ENCODE measurements at places on chromosomes 3 and 15.

- peak; percentile 13 for DNase-seq
Observed at GRCh38 chr3:15797642-15798303, at the start of gene ANKRD28. ANKRD28 (minus strand) TSS chr3:15797979; CDS start chr3:15796521, 1,458 bp downstream.

DNA sequence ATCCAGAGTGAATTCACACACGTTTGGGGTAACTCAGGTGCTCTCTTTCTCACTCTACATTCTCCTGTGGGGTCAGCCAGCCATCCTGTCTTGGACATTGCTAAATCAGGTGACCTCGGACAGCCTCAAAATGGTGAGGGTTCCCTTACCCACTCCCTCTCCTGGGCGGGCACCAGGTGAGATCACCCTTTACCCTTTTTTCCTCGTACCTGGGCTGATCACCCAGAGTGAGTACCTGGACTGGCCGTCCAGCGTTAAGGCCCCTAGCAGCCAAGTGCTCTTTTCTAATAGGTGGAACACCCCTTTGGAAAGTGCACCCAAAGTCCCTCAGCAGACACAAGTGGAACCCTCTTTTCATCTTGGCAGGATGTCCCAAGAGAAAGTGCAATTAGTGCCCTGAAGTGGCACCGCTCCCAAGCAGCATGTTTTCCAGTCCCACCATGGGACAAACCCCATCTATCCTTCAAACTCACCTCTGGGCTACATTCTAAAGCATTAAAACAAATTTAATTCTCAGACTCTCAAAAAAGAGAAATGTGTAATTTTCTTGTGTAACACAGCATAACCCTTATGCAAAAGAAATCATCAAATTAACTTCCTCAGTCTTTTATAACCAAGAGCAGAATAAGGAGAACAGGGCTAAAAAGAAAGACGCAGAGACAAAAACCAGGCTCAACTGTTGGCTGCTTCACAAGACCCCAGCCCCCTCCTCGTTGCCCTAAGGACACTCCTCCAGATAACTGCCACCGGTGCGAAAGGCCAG is 20.7 kb downstream of the TRANK1 start:
- no peak for DNase-seq

- DNase-seq: no peak
Observed at GRCh38 chr3:138062626-138063025, 52.7 kb downstream of the CLDN18 start.

GRCh38 chr3:67630666-67631362 is 23.6 kb downstream of the SUCLG2 start:
- DNase-seq: no peak

GRCh38 chr3:192850451-192850981 is 67.1 kb downstream of the MB21D2 start:
- DNase-seq: no peak

DNA sequence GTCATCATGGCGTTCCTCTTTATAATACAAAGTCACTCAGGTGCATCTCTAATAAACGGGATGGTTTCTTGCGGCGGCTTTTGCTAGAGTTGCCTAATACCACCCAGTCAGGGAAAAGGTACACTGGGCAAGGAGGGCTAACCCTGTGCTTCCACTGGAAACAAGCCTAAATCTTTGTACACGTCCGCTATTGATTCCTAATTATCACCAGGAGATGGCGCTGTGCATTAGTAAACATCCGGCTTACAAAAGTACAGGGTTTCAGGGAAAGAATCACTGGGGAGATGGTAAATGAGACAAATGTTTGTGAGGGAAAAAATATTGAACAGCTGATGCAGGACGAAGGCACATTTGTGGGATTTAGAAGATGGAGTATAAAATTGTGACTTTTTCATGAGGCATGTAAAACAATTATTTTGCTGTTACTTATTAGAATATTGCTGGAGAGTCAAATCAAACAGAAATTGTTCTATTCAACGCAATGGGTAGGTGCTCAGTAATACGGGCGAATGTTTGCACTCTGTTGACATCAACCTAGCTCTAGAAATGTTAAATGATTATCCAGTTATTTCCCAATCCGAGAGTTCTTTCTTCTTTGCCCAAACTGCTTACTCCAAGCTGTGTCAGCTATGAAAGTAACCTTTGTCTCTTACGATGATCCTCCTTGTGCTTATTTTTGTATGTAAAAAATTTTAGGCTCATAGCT is 50.6 kb downstream of the GMNC start:
- peak; percentile 24 for DNase-seq

DNA sequence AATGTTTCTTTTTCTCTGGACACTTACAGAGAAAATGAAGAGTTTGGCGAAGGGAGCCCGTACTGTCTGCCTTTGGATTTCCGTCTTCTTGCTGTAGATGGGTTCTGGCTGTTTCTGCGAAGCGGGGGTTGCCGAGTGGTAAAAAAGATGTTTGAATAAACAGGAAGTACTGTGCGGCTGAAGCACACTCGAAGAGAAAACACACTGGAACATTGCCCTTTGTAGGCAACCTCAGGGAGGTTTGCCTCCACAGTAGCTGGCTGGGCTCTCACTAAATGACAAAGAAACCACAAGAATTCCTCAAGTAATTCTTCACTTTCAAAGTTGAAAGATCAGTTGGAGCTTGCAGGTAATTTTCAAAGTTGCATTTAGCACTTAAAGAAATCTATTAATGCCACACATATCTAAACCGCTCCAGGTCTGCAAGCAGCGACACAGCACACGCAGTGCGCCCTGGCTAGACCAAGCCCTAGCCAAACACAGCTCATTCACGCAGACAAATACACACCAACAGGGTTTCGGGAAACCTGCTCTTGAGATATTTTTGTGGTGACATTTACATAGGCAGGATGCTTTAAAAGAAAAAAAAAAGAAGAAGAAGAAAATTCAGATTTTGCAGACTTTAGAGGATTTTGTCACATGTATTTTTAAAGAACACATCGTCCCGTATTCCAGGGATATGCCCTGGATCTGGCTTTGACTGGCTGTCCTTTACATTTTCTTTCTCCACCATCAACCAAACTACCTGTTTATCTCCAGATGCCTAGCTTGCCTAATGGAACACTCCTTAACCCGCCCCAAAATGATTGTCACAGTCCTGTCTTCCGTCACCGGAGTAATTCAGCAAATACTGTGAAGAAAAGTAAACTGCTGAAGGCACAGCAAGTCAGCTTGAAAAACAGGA is 452.8 kb downstream of the FOXP1 start:
- peak; percentile 65 for DNase-seq

DNA sequence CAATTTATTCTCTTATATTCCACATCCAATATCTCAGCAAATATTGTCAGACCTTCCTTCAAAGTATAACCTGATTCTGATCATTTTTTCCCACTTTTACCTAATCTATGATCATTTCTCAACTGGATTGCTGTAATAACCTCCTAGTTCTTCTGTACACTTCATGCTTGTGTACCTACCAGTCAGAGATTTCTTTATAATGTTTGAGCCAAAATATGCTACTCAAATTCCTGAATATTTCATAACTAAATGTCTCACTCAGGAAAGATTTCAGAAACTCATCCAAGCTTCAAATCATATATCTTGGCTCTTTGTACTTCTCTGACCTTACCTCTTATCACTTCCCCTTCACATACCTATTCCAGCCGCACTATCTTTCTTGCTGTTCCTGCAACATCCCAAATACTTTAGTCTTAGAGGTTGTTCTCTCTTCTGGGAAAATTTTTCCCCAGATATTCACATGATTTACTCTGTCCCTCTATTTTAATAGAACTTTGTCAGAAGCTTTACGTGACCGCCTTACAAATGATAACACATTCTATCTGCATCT is 20.0 kb downstream of the BCHE start:
- DNase-seq: no peak

DNA sequence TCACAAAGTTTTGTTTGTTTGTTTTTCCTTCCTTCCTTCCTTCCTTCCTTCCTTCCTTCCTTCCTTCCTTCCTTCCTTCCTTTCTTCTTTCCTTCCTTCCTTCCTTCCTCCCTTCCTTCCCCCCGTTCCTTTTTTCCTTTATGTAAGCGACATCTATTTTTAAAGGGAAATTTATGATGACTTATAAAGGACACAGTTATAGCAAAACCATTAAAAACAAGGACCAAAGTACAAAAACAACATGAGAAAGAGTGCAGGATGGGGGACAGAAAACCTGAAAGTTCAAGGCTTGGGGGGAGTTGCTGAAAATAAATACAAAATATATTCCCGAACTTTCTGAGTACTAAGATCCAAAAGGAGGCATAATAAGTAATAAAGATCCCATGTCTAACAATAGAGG is 1.8 kb downstream of the ADGRG7 start:
- DNase-seq: no peak

GRCh38 chr15:51842852-51843737 is 13.6 kb downstream of the TMOD3 start:
- DNase-seq: no peak

DNA sequence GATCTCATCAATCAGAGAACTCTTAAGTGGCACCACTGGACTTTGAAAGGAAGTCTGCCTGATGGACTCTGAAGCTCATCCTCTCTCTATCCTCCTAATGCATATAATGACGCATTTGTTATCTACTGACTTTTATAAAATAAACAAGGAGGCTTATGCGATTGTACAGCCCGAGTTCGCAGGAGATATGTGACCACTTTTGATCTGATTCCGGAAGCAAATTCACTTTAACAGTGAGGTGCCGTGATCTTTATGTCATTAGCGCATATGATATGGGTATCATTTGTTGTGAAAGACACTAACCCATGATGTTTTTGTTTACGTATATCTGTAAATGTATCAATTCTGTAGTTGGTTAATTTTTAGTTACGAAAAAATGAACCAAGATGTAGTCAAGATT is 427 bp upstream of the RNF111 start:
- DNase-seq: no peak

DNA sequence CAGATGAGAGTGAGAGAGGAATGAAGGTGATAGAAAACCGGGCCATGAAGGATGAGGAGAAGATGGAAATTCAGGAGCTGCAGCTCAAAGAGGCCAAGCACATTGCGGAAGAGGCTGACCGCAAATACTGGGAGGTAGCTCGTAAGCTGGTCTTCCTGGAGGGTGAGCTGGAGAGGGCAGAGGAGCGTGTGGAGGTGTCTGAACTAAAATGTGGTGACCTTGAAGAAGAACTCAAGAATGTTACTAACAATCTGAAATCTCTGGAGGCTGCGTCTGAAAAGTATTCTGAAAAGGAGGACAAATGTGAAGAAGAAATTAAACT is 88.9 kb downstream of the EOMES start:
- DNase-seq: no peak

- DNase-seq: no peak
Observed at GRCh38 chr15:90497376-90497775, 32.3 kb upstream of the CRTC3 start.

DNA sequence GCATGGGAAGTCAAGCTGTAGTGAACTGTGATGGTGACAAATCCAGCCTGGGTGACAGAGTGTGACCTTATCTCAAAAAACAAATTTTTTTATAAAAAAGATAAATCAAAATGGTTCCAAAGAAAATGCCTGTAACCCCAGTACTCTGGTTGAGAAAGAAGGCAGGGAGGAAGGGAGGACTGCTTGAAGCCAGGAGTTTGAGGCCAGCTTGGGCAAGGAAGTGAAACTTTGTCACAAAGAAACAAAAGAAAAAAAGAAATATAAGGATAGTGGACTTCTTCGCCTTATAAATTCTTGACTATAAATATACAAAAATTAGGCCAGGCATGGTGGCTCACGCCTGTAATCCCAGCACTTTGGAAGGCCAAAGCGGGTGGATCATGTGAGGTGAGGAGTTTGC is 34.1 kb downstream of the SMARCC1 start:
- DNase-seq: no peak

GRCh38 chr3:138187296-138188012 is at the start of gene ARMC8:
ARMC8 (plus strand) TSS chr3:138187301; CDS start chr3:138187555, 254 bp downstream.
- peak; percentile 87 for DNase-seq

DNA sequence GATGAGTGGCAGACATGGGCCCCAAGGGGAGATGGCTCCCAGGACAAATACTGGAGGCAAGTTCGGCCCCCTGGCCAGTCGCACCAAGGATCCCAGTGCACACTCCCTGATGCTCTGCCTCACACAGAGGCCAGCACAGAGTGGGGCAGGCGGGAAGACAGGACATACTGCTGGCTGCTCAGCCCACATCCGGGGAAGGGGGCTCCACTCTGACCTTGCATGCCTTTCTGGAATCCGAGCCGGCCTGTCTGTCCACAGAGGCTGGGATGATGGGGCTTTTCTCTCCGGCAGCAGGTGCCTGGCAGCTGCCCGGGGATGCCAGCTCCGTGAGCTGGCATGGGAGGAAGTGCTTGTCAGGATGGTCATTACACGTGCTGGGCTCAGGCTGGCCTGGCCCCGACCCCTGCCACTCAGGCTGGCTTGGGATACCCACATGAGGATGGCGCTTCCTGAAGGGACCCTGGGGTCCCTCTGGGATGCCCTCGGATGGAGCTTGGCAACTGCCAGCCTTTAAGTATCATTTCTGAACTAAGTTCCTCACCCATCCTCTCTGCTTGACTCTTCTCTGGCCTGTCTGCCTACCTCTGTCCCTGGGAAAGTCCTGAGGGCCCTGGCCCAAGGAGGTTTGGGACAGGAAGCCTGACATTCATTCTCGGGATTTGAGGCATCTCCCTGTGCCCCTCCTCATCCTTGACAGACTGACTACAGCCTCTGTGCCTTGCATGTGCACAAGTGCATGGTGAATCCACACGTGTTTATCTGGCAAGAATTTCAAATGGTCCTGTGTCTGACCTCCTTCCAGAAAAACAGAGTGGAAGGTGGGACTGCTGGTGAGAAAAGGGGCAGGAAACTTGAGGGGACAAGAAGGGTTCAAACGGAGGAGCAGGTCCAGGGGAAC is 46.5 kb downstream of the EXOG start:
- no peak for DNase-seq

- no peak for DNase-seq
Observed at GRCh38 chr3:196140224-196140623, 58.3 kb upstream of the TFRC start.

DNA sequence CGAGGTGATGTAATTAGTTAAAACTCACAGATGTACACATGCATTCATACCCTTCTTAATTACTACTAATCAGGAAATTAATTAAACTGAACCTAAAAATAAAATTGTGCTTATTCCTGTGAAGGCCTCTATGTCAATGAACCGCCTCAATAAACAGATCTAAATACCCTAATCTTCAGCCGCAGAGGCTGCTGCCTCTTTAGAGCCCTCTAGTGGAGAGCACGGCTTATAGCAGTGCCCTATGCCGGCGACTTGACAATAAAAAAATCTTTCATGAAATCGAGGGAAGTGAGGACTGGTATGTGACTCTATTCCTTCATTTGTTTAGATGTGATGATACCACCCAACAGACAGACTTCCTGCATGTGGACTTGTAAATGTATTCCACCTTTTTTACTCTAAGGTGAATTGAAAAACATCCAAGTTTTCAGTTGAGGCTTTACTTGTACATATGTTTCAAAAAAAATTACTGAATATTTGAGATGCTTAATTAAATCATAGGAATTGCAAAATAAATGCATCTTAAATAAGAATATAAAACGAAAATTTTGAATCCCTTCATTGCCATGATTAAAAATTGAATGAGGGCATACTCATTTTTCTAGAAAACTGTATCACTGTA is 8.3 kb upstream of the EPHA3 start:
- peak; percentile 5 for DNase-seq

- DNase-seq: no peak
Observed at GRCh38 chr3:97958396-97958795, 13.8 kb downstream of the RIOX2 start.

DNA sequence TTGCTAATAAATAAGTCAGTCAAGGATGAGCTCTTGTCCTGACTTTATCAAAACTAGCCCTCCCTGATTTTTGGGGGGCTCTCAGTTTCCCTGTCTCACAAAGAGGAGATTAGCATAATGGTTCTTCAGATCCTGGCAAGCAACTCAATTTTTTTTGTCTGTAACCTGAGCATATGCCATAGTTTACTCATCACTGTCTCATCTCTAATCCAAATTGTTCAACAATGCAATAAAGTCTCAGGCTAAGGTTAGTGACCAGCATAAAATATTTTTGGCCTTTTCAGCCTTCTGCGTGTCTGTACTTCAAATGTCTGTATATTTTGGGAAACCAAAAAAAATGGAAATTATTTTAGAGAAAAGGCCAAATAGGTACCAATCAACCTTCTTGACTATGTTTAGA is 465.6 kb upstream of the TPRG1 start:
- no peak for DNase-seq
